ENCODE measurements at places on chromosomes 16 and 17.

- no peak for DNase-seq
These were observed 2.8 kb downstream of the USP22 start for GRCh38 chr17:21039839-21040575.

DNA sequence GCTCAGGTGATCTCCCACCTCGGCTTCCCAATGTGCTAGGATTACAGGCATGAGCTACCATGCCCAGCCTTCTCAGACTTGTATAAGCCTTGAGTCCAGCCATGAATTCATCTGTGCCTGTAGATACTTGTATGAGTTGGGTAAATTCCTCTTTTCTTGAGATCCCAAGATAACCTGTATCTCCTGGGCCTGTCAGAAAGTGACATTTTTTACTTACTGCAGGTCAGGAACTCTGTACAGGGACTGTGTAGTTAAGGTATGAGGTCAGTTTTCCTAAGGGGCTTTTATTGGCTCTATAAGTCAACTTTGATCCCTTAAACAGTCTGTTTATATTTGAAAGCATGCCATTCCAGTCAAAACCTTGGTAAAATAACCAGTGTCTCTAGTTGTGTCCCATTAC is 106.3 kb upstream of the HAS3 start:
- DNase-seq: no peak

DNA sequence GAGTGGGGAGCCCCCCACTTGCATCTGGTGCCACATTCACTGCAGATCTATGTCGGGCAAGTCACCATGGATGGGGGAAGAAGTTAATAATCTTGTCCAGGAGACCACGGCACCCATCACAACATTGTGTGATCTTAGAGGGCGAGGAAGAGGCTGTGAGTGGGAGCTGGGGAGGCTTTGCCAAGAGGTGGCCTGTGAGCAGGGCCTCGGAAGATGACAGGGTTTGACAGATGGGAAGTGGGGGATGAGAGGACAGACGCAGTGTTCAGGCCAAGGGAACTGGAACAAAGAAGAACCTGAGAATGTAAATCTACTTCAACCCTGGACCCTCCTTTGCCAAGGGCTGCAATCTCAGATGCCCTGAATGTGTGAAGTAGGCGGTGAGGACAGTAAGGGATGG is 12.4 kb downstream of the ACE start:
- no peak for DNase-seq

GRCh38 chr16:70440009-70440692 is 1.3 kb upstream of the ST3GAL2 start:
- DNase-seq: no peak

DNA sequence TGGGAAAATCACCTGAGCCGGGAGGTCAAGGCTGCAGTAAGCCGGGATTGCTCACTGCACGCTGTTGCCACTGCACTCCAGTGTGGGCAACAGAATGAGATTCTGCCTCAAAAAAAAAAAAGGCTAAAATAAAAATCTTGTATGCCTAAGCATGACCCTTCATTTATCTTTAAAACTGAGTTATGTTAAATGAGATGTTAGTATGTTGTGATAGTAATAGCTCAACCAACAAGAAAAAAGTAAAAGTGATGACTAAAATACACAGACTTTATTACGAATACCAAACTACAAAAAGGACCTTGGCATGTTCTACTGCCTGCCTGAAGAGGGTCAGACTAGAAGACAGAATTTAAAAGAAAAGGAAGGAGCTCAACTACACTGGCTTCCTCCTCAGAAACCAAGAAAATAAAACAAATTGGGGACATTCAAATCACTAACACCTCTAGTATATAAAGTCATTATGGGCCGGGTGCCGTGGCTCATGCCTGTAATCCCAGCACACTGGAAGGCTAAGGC is 4.4 kb downstream of the SMURF2 start:
- DNase-seq: no peak

DNA sequence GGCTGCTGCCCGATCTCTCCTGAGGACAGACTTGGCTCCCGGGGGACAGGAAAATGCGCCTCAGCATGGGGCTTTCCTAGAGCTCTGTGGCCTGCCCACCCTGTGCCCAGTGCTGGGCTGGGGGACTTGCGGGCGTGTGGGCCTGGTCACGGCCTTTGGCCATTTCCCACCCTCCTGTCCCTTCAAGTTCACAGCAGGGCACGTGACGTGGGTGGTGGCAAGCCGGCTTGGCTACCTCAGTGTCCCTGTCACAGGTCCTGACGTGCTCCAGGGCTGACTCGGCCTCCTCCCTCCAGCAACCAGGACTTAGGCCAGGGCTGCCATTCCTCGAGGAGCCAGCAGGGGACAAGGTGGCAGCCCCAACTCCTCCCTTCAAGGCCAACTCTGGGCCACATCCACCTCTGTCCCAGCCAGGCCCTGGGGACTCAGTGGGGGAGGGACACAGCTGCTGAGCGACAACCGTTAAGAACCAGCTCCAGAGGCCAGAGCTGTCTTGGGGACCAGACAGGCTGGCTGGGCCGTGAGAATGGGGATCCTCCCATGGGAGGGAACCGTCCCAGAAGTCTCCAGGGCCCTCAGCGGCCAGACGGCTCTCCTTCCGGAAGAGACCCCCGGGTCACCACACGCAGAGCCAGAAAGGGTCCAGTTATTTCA is 981 bp upstream of the UNC13D start:
- DNase-seq: no peak

DNA sequence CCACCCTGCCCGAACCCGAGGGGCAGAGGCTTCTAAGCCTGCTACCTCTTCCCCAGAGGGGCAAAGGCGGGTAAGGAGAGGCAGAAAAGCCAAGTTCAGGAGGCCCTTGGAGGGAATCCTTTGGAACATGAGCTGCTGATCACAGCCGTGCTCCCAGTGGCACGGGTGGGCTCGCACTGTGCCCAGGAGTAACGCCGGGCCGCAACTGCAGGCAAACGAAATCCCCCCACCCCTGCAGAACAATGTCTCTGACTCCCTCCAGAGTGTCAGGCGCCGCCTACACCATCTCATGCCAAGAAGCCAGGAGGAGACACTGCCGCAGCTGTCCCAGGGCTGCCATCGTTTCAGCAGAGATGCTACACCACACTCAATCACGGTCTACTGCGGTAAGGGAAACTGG is 8.9 kb downstream of the P4HB start:
- no peak for DNase-seq

DNA sequence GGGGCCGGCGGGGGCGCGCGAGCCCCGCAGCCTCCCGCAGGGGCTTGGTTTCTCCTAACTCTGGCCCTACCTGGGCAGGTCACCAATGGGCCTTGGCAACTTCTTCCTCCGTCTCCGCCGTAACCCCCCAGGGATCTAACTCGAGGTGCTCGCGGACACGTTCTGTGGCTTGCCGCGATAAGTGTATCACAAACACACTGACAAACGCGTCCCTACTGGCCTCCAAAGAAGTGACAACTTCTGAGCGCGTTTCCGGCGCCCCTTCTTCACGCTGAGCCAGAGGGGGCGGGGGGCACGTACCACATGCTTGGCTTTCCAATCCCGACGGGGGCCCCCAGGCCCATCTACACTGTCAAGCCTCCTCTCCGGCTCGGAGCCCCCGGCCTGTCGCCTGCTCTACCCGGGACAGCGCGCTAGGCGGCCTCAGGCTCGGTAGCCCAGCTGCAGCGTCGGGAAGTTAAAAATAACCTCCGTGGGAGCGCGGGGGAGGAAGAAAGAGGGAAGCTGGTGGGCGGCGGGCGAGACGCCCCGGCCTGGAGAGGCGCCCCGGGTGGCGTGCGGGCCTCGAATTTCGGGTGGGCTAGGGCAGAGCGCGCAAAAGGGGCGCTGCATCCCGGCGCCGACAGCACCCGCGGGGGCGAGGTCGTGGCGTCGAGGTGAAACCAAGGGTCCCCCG is 725 bp upstream of the SPHK1 start:
- DNase-seq: no peak

- DNase-seq: no peak
These were observed 10.3 kb downstream of the MLLT6 start for GRCh38 chr17:38715216-38715943.

DNA sequence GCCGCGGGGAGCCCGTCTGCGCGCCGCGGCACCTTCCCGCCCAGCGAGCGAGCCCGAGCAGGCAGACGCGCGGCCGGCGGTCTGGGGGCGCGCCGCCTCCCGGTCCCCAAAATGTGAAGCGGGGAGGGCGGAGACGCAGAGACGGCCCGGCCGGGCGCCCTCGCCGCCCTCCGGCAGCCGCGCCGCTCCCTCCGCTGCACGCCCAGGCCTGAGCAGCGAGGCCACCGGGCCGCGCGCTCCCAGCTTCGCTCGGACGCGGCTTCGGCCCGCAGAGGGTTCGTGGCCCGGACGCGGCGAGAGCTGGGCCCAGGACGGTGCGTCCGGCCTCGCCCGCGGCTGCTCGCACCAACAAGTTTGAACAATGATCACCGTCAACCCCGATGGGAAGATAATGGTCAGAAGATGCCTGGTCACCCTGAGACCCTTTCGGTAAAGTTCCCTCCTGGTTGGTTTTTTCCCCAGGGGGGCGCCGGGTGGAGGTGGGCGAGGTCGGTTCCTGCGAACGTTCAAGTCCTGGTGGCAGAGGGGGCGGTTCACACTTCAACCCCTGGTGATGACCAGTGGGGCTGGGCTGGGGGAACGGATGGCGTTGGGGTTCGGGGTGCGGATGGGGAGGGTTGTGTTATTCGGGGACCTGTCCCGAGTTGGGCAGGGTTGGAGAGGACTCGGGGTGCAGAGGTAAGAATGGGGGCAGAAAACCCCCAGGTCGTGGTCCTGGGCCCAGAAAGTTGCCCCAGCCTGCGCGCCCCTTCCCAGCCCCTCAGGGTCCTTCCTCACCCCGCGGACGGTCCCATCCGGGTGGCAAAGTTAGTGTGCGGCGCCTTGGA is 678 bp downstream of the MGAT5B start:
- no peak for DNase-seq

- no peak for DNase-seq
These were observed 12.5 kb upstream of the SLC13A2 start for GRCh38 chr17:28460901-28461300.

All from AG04450 (cell line).